GM20000 (cell line): ENCODE measurements at places on chromosomes 7 and 10.

DNA sequence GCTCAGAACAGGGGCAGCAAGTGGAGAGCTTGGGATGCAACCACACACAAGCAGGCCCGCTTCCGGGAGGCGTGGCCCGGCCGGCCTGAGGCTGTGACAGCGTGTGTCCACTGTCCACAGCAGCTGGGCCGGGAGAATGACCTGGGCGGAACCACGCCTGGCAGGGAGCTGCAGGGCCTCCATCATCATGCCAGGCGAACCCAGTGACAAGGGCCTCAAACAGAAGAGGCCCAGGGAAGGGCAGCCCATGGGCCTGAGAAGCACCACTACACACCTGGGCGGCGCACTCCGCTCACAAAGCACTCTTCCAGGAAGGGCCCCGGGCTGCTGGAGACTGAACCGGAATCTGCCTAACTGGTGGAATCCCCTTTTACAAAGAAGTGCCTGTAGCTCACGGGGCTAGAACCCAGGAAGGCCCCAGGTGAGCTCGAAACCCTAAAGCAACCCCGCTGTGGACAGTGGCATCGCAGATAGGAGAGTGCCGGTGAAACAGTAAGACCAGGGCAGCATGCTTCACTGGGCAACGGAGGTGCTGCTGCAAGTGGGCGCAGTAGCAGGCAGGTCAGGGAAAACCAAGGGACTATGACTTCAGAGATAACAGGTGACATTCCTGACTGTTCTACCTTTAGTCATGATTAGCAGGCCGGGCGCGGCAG lies 66.0 kb downstream of the MAD1L1 start:
- peak; percentile 19 for DNase-seq

DNA sequence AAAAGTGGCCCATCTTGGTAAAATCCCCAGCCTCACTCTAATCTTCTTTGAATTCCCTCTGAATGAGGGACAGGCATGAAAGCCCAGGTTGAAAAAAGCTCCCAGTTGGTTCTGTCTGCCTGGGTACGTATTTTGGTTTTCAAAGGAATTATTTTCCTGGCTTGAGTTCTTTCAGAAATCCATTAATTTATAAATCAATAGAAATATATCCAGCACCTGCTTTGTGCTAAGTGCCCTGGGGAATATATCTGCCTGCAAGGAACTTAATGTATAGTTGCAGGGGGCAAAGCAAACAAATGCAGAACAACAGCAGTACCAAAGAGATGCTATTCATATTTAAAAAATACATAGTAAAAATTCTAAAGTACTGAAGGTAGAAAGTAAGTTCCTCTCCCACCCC lies 362.7 kb downstream of the REEP3 start:
- DNase-seq: no peak

DNA sequence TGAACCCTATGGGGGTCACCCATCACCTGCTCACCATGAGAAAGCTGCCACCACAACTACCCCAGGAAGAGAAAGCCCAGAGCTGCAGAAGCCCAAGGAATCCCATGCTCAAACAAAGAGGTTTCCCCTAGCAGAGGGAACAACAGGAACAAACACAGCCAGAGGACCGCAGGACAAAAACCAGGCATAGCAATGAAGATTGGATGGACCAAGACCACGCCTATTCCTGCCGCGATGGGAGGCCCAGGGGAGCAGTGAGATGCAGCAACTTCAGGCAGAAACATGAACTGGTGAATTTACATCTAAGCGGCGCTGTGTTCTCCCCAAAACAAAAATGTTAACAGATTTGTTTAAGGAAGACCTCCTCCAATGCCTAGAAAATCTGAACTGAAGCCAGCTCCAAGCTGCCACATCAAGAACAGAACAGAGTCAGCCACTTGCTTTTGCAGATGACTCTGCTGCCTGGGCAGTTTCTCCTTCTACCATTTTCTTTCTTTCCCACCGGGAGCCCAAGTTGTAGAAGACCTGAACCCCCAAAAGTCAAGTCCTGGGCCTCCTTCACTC lies 134.2 kb upstream of the NEBL start:
- DNase-seq: no peak

GRCh38 chr7:16702441-16702840 lies 51.1 kb upstream of the TSPAN13 start:
- DNase-seq: no peak

GRCh38 chr10:25555865-25556264 lies 378.2 kb upstream of the MYO3A start:
- no peak for DNase-seq

DNA sequence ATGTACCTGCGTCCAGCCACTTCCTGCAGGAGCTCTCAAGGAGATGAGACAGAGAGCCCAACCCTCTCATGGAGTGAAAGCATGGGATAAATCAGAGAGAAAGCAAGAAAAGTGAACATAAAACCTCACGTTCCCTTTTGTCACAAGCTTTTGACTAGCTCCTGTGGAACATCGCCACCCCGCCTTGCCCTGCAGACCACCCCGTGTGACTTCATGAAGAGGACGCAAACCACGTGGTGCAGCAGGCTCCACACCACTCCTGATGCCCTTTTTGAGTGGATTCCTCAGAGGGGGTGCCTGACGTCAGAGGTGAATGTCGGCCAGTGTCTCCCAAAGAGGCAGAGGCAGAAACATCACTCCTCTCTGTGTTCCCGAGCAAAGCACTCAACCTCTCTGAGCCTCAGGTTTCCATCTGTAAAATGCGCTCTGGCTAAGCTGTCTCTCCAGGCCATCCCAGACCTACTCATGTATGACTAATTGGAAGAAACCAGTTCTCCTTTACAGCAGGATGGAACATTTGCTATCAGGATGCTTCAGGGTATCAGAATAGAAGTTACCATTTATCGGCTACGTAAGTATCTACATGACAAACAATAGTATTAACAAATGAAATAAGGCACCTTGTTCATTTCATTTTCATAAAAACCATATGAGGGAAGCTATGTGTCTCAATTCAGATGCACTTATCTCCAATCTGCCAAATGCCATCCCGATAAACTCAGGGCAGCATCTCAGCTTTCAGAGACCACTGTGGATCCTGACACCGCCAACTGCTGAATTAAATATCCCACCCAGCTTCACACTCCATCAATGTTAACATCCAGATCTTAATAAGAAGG lies 5.3 kb downstream of the ZNF488 start:
- DNase-seq: no peak

DNA sequence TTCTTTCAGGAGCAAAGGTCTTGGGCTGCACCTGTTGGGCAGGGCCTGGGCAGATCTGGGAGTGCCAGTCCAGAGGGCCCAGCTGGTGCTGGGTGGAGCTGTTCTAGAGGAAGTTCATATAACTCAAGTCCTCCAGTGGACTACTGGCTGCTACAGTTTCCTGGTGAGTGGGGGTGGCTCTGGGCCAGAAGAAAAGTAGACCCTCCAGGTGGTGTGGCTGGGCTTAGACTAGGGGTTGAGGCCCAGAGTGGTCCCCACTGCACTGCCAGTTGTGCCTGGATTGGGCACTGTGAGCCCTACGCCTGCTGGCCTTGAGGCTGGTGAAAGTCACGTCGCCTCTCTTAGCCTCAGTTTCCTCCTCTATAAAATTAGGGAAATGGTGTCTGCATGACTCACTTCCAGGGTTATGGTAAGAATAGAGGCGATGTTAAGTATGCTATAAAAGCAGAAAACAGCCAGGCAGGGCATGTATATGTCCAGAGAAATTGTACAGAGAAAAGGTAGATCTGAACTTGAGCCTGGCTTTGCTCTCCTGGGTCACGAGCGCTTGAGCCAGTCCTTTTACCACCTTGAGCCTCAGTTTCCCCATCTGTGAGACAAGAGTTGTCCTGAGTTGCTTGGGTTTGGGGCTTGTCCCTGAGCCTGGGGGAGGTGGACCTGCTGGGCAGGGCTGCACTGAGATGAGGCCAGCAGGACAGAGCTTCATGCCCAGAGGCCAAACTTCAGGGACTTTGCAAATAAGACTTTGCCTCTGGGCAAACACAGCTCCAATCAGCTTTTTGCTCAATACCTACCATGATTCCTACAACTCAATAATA lies 3.8 kb upstream of the CLDN3 start:
- no peak for DNase-seq

- no peak for DNase-seq
Observed at GRCh38 chr10:32156031-32156495, 99.8 kb upstream of the KIF5B start.

GRCh38 chr7:20578257-20578771 lies 37.2 kb upstream of the ABCB5 start:
- no peak for DNase-seq

DNA sequence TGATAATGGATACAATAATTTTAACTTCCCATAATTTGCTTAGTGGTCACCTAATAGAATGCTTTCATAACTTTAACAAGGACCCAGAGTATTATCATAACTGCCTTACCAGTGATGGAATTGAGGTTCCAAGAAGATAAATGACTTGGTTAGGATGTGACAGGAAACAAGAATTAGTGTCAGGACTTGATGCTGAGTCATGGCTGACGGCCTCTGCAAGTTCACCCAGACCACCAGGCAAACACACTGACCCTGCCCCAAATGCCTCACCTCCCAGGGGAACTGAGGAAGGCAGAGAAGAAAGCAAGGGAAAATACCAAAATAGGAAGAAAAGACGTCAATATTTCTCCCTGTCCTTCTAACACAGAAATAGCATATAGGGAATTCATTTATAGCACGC lies 636.3 kb downstream of the PARD3 start:
- DNase-seq: no peak

DNA sequence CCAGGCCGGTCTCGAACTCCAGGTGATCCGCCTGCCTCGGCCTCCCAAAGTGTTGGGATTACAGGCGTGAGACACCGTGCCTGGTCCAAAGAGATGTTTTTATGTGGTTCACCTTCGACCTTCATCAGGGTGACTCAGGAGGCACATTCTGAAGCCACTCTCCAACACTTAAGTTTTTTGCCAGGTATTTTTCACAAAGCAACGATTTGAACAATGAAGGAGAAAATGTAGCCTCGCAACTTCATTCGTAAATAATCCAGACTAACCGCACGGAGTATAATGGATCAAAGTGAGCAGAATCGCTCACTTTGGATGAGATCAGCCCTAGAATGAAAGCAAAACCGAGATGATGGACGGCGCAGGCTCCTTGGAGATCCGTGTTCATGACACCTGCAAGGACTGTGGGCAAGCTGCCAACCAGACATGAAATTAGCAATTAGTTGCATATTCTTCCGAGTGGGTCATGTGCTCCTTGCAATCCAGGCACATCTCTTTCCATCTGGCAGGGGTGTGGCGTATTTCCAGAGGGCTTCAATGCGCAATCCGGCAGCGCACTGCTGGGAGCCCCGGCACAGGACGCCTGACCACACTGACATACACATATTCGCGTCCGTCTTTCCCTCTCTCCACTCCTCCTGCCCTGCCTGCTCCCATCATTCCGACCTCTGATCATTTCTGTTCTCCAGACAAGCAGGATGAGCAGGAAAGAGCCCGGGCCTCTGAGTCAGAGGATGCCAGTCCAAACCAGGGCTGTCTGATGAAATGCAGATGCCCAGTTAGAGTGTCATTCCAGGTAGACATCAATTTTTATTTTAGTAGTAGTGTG lies 148.4 kb downstream of the KLF6 start:
- DNase-seq: no peak

DNA sequence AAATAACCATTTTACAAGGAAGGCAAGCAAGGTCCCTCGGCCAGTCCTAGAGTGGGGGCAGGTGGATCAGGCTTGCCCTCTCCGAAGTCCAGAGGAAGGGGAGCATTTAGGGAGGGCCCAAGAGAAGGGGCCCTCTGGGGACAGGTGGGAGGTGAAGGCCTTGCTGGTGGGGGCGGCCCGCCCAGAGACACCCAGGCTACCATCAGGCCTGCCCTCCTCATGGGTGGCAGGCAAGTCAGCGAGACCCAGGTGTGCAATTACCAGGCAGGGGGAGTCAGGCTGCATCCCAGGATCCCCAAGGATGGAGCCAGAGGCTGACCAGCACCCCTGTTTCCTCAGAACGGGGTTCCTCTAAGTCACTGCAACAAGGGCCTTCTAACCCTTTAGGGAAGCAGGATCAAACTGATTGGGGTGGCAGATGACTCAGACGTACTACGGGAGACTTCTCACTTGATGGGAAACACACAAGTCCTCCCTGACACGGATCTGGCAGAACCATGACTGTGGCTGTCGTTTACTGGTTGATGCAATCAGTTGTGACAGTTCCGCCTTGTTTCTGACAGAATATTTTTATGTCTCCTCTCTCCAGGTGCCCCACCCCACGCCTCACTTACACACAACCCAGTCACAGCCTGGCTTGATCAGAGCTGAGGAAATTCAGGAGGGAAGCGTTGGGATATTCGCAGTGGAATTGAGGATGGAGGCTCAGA lies 8.2 kb downstream of the LOXL4 start:
- DNase-seq: peak; percentile 4

GRCh38 chr7:2978408-2978807 lies 65.3 kb downstream of the CARD11 start:
- DNase-seq: peak; percentile 81

- DNase-seq: no peak
Observed at GRCh38 chr7:88312061-88312663, 5.5 kb upstream of the STEAP4 start.

DNA sequence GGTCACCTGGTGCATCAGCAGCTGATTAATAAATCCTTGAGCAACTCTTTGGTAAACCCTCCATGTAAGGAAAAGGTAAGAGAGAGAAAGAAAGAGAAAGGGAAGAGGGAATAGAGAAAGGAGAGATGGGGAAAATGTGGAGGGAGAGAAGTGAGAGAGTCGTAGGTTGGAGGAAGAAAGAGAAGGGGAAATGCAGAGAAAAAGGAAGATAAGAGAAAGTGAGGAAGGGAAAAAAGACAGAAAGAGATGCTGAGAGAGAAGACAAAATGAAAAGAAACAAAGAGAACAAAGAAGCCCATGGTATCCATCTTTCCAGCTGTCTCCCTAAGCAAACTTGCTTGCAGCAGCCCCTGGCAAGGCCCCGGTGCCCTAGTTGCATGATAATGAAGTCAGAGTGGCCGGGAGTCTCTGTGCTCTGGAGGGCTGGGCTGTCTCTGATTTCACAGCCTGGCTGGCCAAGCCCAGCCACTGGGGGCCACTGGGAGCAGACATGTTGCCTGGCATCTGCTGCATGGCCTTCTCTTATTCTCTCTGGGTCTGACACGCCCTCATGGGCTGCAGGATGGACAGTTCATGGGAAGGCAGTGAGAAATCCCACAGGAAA lies 48.4 kb downstream of the PRR15 start:
- no peak for DNase-seq

- DNase-seq: no peak
Observed at GRCh38 chr10:72095195-72095594, 6.8 kb upstream of the SPOCK2 start.
